Calu3 (cell line): ENCODE measurements at places on chromosomes 12 and 14. TPM values are rescaled to one million over a fixed set of nuclear protein-coding genes. Genes with fewer than 3 reads are reported as not detected.

GRCh38 chr14:53032161-53032803, 81.4 kb upstream of the FERMT2 start:
- DNase-seq, result peak; percentile 26

DNA sequence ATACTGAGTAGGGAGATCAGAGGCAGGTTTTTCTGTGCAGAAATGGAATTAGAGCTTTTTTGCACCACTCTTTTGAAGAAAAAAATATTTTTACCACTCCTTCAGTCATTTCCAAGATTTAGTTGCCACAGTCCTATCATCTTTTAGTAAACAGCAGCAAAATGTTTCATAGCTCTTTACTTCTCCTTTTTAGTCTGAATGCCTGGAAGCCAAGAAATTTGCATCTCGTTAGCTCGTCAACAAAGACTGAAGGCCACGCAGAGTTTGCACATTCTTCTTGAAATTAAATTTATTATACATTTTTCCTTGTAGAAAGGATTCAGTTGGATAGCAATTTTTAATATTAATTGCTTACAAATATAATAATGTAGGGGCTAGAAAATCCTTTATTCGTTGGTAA, 544.5 kb upstream of the ATP2B1 start:
- DNase-seq, result no peak

- DNase-seq, result peak; percentile 74
Observed at GRCh38 chr12:64390275-64390851, at the start of gene C12orf56. C12orf56 (minus strand) TSS chr12:64390758; CDS start chr12:64390565, 193 bp downstream.

DNA sequence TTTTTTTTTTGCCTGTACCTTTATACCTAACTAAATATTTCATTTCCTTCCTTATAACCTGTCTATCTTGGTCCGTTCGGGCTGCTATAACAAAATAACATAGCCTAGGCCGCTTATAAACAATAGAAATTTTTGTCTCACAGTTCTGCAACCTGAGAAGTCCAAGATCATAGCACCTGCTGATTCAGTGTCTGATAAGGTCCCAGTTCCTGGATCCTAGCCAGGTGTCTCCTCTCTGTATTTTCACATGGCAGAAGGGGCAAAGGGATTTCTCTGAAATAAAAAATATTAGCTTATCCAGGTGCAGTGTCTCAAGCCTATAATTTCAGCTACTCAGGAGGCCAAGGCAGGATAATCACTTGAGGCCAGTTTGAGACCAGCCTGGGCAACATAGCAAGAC, 1046.6 kb upstream of the USP15 start:
- peak; percentile 51 for DNase-seq

DNA sequence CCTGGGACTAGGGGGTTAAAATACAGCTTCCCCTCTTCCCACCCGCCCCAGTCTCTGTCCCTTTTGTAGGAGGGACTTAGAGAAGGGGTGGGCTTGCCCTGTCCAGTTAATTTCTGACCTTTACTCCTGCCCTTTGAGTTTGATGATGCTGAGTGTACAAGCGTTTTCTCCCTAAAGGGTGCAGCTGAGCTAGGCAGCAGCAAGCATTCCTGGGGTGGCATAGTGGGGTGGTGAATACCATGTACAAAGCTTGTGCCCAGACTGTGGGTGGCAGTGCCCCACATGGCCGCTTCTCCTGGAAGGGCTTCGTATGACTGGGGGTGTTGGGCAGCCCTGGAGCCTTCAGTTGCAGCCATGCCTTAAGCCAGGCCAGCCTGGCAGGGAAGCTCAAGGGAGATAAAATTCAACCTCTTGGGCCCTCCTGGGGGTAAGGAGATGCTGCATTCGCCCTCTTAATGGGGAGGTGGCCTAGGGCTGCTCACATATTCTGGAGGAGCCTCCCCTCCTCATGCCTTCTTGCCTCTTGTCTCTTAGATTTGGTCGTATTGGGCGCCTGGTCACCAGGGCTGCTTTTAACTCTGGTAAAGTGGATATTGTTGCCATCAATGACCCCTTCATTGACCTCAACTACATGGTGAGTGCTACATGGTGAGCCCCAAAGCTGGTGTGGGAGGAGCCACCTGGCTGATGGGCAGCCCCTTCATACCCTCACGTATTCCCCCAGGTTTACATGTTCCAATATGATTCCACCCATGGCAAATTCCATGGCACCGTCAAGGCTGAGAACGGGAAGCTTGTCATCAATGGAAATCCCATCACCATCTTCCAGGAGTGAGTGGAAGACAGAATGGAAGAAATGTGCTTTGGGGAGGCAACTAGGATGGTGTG, 1.9 kb downstream of the GAPDH start:
- DNase-seq, result no peak

DNA sequence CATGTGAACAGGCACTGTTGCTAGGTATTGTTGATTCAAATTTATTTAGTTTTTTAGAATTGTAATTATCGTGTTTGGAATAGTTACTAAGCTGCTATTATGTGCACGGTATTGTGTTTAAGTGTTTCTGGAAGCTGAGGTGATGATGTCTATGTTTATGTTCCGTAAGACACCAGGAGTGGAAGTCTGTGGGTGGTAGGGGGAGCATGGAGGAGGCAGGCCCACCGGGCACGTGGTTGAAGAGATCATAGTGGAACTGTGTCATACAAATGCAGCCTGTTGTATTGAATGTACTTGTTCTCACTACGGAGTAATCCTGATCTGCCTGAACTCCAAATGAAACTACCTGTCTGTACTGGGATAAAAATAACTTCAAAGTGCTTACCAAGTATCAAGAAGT, 36.1 kb upstream of the STXBP6 start:
- DNase-seq, result no peak

The PMCH gene
- not detected in 2 replicates for total RNA-seq

The IL26 gene
- not detected in 2 replicates for total RNA-seq

DNA sequence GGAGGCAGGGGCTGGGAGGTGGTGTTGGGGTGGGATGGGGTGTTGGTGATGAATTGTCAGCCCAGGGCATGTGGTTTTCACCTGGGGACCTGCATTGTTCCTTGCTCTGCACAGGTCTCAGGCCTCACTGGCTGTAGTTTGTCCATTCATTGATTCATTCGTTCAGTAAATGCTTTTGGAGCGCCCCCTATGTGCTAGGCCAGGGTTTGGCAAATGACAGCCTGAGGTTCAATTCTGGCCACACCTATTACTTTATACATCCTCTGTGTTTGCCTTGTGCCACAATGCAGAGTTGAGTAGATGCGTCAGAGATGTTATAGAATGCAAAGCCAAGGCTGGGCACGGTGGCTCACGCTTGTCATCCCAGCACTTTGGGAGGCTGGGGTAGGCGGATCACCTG, 4.7 kb downstream of the ADCK1 start:
- DNase-seq, result peak; percentile 27

- no peak for DNase-seq
Observed at GRCh38 chr12:59803735-59804134, 207.9 kb downstream of the SLC16A7 start.

GRCh38 chr12:119544765-119545625, 48.6 kb upstream of the TMEM233 start:
- peak; percentile 80 for DNase-seq
